8988T (cell line): ENCODE measurements at places on chromosomes 6 and 20.

- no peak for DNase-seq
These were observed 59.2 kb upstream of the FNDC1 start for GRCh38 chr6:159110013-159110412.

- DNase-seq: no peak
These were observed 697.3 kb downstream of the FRK start for GRCh38 chr6:115363379-115363778.

- DNase-seq: no peak
These were observed 73.0 kb downstream of the GFRA4 start for GRCh38 chr20:3590164-3590563.

GRCh38 chr6:87553159-87553765, 36.5 kb downstream of the RARS2 start:
- no peak for DNase-seq

- DNase-seq: no peak
These were observed 41.2 kb downstream of the PTPRK start for GRCh38 chr6:128479048-128479666.

- DNase-seq: no peak
These were observed 6.3 kb upstream of the MROH8 start for GRCh38 chr20:37185686-37186085.

- no peak for DNase-seq
These were observed 1.1 kb downstream of the TCP11 start for GRCh38 chr6:35139924-35140638.

GRCh38 chr6:3698021-3698420, 53.5 kb downstream of the PXDC1 start:
- DNase-seq: no peak

GRCh38 chr6:105851113-105851580, 235.0 kb upstream of the PRDM1 start:
- DNase-seq: no peak

- no peak for DNase-seq
These were observed 14.2 kb upstream of the FOXC1 start for GRCh38 chr6:1595271-1596087.

GRCh38 chr6:150537491-150537890, 62.2 kb upstream of the PLEKHG1 start:
- DNase-seq: no peak

- DNase-seq: no peak
These were observed 136.5 kb downstream of the DOK5 start for GRCh38 chr20:54611708-54612412.

DNA sequence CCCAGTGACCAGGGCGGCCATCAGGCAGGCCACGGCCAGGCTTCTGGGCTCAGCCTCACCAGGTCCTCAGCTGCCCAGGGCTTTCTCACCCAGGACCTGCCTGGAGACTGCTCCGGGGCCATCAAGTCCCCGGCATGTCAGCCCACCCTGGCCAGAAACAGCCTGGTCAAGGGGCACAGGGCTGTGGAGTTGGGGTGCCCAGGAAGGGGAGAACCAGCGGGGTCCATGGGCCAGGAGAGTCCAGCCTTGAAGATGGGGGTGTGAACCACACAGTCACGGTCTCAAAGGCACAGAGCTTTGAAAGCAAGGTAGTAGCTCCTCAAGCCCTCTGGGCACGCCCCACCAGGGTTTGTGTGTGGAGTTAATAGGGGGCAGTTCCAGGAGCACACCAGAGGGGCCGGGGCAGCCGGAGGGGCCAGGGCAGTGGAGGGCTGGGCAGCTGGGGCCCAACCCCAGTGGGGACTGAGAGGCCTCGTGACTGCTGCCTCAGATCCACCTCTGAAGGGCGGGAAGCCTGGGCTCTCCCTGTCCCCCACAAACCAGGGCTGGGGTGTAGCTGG, 48.0 kb upstream of the BHLHE23 start:
- DNase-seq: no peak

DNA sequence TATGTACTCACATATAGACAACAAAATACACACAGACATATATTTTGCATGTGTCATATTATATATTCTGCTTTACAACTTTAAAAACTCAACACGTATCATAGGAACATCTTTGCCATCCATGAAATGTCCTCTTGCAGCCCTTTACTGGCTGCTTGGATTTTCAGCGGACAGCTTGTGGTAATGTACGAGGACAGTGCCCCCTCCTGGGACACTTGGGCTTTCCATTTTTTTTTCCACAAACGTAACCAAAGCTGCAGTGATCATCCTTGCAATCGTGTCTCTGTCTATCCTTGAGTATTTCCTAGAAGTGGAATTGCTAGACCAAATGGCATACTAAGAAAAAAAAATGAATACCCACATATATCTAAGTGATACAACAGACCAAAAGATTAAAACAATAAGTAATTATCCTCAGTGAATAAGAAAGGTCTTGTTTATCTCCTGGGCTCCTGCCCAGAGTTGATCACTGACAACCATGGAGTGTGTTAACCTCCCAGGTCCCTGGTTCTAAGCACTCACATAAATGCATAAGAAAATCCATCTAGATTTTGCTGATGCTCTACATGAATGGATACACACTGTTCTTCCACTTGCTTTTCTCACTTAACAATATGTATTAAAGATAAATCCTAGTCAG, 18.1 kb downstream of the BPI start:
- peak; percentile 46 for DNase-seq

DNA sequence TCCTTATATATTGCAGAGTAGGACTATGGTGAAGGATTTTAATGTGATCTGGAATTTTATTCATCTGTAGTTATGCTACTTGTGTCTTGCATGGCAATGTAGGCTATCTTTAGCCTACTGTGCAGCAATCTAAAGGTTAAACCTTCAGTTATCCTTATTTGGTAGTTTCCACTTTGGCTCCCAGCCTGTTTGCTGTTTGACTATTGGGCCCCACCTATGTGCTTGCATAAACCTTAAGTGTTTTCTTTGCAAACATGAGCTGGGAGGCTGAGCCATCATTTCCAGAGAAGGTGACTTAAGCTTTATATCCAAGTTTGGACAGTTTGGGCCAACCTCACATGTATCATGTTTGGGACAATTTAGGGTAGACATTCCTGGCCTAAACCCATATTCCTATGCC, 537.5 kb downstream of the BTBD3 start:
- DNase-seq: no peak

DNA sequence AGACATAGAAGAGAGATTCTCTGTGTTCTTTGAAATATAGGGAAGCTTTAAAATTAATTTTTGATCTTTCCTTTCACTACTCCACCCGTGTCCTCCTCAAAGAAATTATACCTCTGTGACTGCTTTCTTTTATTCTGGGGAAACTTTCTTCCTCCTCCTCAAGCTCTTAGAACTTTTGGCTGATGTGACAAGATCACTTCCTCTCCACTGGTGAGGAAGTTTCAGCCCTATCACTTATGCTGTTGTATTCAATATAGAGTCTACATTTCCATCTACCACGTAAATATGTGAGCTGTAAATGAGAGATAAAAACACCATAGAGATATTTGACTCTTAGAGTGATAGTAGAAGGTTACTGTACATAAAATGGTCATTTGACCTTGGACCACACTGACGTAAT, 141.9 kb upstream of the SASH1 start:
- DNase-seq: no peak

DNA sequence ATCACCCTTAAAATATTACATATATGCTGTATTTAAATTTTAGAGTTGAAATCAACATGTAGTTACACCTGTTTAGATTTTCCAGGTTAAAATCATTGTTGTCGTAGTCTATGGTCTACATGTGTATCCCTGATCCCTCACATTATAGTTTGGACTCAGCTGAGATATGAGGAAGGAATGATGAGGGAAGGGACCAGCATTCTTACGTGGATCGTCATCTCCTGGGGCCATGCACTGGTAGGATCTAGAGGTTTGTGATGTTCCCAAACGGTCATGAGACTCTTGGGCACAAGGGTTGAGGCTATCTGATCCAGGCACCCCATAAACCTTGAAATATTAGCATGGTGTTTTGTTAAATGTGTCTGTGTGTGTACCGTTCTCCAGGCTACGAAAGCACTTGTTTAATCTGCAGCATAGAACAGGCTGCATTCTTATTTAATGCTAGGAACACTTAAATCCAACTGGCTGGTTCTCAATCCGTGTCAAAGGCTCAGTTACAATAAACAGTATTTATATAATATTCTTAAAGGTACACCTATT, 55.4 kb downstream of the IPCEF1 start:
- no peak for DNase-seq

- DNase-seq: no peak
These were observed 1.5 kb downstream of the FAM135A start for GRCh38 chr6:70414813-70415212.

GRCh38 chr6:56259234-56260077, 12.1 kb upstream of the COL21A1 start:
- no peak for DNase-seq

- DNase-seq: no peak
These were observed 19.1 kb downstream of the GABRR2 start for GRCh38 chr6:89295981-89296380.

GRCh38 chr20:37990571-37991151, 42.6 kb downstream of the TTI1 start:
- no peak for DNase-seq

DNA sequence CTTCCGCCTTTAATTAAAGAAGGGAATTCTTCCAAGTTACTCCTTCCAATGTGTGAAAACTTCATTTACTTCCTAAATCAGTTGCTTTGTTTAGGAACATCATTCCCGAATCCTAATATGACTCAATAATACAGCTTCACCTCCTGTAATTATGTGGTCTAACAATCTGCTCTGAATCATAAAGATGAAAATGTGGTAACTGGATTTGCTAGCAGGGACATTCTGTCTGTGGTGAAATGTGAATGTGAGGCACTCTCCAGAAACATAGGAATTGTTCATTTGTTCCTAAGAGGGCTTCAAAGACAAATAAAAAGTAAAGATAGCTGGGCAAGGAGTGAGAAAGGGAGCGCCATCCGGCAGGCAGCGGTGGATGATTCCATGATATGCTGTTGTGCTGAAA, 678.1 kb downstream of the KIF16B start:
- DNase-seq: no peak

DNA sequence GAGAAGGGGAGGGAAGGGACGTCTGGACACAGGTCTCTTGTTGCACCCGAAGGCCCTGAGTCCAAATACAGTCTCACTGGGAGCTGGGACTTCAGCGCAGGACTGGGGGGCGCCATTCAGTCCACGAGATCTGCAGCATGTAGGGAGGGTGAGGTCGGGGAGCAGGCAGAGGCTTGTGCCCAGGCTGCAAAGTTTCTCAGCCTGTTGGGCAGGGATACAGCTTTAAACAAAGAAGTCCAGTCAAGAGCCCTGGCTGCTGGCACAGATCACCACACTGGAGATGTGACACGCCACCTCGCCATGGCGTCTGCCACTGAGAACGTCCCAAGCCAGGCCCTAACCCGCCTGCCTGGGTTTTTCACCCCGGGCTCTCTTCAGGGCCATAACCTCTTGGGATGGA, 256.6 kb downstream of the DLL1 start:
- DNase-seq: no peak

DNA sequence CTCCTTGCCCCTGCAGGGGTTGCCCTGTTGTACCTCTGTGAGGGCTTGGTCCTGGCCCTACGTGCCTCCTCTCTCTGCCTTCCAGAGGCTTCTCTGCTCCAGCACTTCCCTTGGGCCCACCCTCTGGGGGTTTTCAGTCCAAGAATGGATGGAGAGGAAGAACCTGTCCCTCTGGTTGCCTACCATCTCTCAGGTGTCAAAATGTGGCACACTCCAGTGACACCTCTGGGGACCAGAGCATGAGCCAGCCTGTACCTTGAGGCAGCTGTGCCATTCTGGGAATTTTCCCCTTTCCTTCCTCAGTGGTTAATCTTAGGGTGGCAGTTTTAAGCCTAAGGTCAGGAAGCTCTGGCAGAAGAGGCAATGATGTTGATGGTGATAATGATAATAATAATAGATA, 115.2 kb upstream of the ARMC2 start:
- no peak for DNase-seq

- DNase-seq: no peak
These were observed 23.5 kb upstream of the RNF24 start for GRCh38 chr20:4038676-4039370.

- no peak for DNase-seq
These were observed 6.5 kb downstream of the ELOVL5 start for GRCh38 chr6:53342217-53342616.

DNA sequence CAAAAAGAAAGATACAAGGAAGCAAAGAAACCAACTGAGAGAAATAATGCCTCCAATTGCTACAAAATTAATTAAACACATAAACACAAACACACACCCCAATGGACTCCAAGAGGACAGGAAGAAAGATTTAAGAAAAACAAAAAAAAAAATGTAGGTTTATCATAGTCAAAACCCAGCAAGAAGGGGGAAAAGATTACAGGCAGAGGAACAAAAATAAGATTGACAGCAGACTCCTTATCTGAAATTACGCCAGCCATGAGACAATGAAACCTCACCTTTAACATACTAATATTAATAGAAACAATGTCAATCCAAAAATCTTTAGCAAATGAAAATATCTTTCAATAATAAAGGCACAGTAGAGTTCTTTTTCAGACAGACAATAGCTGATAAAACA, 155.8 kb downstream of the RNGTT start:
- DNase-seq: no peak

DNA sequence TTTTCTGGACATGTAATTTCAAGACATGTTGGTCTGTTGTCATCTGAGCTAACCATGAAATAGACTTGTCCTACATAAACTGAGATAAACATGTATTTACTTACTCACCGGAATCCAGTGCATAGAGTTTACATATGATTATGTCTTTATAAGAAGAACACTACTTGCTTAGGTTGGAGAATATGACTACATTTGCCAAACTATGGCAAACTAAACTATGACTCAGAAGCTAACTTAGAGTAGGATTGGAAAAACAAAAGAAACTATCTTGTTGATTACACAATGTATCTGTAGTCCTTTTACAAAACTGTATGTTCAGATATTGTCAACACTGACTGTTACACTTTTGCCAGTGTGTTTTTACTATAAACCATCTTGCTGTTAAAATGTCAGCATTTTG, 113.3 kb downstream of the CRYBG1 start:
- DNase-seq: no peak

GRCh38 chr6:91240878-91241603, 654.2 kb upstream of the MAP3K7 start:
- DNase-seq: no peak

DNA sequence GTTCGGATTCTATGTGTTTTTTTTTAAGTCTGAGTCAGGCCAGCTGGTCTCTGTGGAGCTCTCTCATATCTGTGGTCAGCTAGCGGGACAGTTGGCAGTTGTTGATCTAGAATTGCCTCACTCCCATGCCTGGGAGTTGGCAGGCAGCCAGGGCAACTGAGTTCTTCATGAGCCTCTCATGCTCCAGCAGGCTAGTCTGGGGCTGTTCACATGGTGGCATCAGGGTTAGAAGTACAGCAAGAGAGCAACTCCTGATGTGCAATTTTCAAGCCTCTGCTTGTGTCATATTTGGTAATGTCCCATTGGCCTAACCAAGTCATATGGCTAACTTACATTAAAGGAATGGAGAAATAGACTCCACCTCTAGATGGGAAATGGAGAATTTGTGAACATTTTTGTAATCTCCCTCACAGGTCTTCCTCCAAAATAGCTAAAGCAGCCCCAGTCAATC, 6.7 kb upstream of the IFT52 start:
- no peak for DNase-seq
